Smooth muscle cell of trachea (primary cell): ENCODE measurements at places on chromosomes 16 and 17. TPM values are rescaled to one million over a fixed set of nuclear protein-coding genes. Genes with fewer than 3 reads are reported as not detected.

QRICH2 gene
- total RNA-seq = 2.0 and 5.1 TPM in 2 replicates

CDC6 gene
- 0.99 and 9.0 TPM in 2 replicates for total RNA-seq

NDUFB10 gene
- 139 and 192 TPM in 2 replicates for total RNA-seq

MT4 gene
- total RNA-seq = not detected in 2 replicates

TEKT5 gene
- total RNA-seq = 0.15 TPM in 1 of 2 replicates, not detected in the other

TMEM100 gene
- total RNA-seq = 0.99 and 5.4 TPM in 2 replicates

PDE6G gene
- total RNA-seq = 0.17 TPM in 1 of 2 replicates, not detected in the other

PHOSPHO1 gene
- 0.15 and 0.33 TPM in 2 replicates for total RNA-seq

TP53TG3F gene
- not detected in 2 replicates for total RNA-seq

HOXB1 gene
- not detected in 2 replicates for total RNA-seq

EFNB3 gene
- total RNA-seq = 0.83 and 1.0 TPM in 2 replicates

PDPR gene
- total RNA-seq = 18.8 and 25.5 TPM in 2 replicates

TNFRSF17 gene
- total RNA-seq = not detected in 2 replicates

EVPLL gene
- total RNA-seq = not detected in 2 replicates
